NCI-H2081 (cell line): ENCODE measurements at places on chromosomes 2 and 18.

GRCh38 chr2:197600306-197600705 lies 75.1 kb downstream of the RFTN2 start:
- DNase-seq: no peak

DNA sequence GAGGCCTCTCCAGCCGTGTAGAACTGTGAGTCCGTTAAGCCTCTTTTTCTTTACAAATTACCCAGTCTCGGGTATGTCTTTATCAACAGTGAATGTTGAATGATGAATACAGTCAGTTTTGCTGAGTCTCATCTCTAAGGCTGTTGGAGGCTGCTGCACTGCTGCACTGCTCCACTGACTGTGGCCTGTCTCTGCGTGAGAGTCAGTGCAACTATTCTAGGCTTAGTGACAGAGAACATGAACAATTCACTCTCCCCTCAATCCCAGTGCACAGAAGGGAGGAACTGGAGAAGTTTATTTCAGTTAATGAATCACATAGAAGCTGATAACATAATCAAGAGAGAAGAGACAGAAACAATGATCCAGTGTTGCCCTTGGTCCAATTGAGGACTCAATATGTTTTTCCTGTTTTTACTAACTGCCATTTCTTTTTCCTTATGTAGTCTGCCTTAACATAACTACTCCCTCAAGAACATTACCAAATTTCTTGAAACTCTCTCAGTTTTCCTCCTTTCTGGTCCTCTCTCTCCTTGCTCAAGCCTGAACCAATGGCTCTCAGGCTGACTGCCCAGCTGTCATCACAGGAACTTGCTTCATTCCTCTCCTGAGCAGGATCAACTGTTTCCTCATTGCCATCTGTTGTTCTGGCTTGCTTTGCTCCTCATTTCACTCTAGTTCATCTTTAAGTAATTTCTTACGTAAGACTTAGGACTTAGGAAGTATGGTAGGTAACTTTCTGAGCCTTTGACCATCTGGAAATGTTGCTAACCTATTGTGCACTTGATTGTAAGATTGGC lies 483.2 kb downstream of the METTL4 start:
- no peak for DNase-seq

- no peak for DNase-seq
Measured at GRCh38 chr2:22579341-22579740, 805.6 kb upstream of the KLHL29 start.

GRCh38 chr18:33123862-33124518 lies 316.5 kb downstream of the CCDC178 start:
- peak; percentile 74 for DNase-seq

DNA sequence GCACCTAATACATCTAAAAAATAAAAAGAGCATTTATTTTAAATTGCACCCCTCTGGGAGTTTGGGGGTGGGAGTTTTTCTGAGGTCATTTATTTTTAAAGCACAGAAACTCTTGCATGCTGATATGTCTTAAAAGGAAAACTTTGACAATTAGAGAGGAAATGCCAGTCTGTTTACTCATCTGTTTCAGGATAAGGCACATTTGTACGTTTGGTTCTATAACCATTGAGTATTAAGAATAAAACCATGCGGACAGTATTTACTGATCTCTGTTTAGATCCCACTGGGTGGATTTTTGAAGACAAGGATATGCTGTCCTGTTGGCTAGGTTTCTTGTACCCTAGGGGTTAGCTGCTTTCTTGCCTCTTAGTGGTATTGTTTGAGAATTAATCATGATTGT lies 122.9 kb downstream of the TANC1 start:
- no peak for DNase-seq

GRCh38 chr2:201523506-201523905 lies 72.0 kb downstream of the STRADB start:
- DNase-seq: no peak

- no peak for DNase-seq
Measured at GRCh38 chr2:217394510-217395351, 534.9 kb upstream of the TNP1 start.

GRCh38 chr18:55237660-55238059 lies 278.4 kb upstream of the CCDC68 start:
- DNase-seq: no peak

- no peak for DNase-seq
Measured at GRCh38 chr2:241445426-241445825, 63.0 kb downstream of the STK25 start.

GRCh38 chr2:219405958-219406860 lies 12.0 kb upstream of the DES start:
- no peak for DNase-seq

- peak; percentile 47 for DNase-seq
Measured at GRCh38 chr2:109173311-109174171, 44.5 kb downstream of the SH3RF3 start.

- peak; percentile 85 for DNase-seq
Measured at GRCh38 chr2:38947241-38948239, 57.9 kb downstream of the ARHGEF33 start.

- no peak for DNase-seq
Measured at GRCh38 chr2:71576541-71576940, 123.2 kb downstream of the DYSF start.

GRCh38 chr2:83323038-83323437 lies 1136.0 kb downstream of the SUCLG1 start:
- DNase-seq: no peak

DNA sequence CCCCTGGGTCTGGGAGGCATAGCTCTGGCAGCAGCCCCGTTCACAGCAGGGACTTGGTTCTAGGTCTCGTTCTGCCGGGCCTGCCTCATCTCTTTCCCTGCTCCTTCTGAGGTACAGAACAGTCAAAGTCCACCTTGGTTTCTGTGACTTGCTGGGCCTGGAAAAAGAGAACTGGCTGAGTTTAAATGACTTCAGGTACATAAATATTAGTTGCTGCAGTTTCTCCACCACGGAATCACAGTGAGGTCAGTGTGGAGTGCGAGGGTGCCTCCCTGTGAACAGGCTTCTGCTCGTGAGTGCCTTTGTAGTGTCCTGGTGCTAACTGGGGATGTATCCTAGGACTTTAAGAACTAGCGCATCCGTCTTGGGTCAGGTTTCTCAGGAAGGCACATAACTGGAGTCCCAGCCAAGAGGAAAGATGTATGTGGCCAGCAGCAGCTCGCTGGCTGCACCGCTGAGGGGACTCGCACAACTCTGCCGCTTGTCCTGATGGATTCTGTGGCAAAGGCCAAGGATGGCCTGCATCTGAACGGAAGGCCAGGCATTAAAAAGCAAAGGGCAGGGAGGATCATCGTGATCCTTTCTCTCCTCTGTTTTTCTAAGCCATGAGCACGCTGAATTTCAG lies 188.6 kb downstream of the SH3RF3 start:
- no peak for DNase-seq

- no peak for DNase-seq
Measured at GRCh38 chr2:156933645-156934225, 323.8 kb upstream of the GALNT5 start.
